Caco-2 (cell line): ENCODE measurements at places on chromosomes 2 and 18. TPM values are rescaled to one million over a fixed set of nuclear protein-coding genes. Genes with fewer than 3 reads are reported as not detected.

The EML6 gene
- total RNA-seq = 5.2 and 9.7 TPM in 2 replicates

The RAD51AP2 gene
- total RNA-seq = not detected in 2 replicates

The GALNT3 gene
- 17.2 and 19.0 TPM in 2 replicates for total RNA-seq

The GALNT13 gene
- total RNA-seq = not detected in 2 replicates

The SMCHD1 gene
- 56.6 and 57.4 TPM in 2 replicates for total RNA-seq

The C2orf78 gene
- not detected in 2 replicates for total RNA-seq

DNA sequence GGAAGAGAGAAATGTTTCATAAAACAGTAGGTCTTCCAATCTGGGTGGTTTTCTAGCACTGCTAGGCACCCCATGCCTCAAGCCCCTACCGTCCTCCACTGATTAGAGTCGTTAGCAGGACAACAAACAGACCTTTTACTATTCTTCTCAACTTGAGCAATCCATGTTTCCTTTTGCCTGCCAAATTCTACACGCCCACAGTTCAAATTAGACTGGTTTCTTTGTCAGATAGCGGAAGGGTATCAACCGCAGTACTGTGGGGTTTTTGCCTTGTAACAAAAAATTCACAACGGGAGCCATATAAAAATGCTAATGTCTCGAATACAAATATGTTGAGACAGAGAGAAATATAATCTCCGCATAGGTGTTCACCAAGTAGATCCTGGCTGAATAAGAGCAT is 59.9 kb downstream of the VIT start:
- DNase-seq = no peak

GRCh38 chr2:225660262-225661131 is 261.0 kb downstream of the NYAP2 start:
- DNase-seq = peak; percentile 56

- DNase-seq = no peak
These were observed 90.5 kb downstream of the NDUFA10 start for GRCh38 chr2:239934571-239935171.

DNA sequence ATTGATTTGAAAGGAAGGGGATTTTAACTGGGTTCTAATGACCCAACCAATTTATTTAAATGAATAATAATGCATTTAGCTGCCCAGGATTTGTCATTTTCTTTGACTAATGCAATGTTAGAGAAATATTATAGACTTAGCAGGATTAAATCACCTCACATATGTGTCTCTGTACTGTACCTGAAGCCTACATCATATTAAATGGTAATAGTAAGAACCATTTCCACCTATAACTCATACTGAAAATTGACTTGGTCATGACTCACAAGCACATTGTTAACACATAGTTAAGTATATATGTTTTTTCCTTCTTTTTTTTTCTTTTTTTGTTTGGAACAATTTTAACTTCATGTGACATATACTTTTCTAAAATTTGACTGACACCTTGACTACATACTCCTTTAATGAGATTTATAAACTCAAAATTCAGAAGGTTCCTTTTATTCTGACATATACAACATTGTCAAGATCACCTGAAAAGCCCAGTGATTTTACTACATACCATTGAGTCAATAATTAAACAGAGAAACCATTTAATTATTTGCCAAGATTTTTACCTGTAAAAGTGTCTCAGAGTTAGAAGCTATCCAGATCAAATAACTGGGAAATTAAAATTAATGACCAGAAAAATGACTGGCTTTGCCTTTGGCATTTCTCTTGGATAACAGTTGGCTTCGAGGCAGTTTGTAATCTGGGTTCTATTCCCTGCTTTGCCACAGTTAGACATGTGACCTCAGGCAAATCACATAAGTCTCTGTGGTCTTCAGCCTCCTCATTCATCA is 58.8 kb upstream of the CDC42EP3 start:
- no peak for DNase-seq

GRCh38 chr2:231709636-231709980 is 1.3 kb downstream of the PTMA start:
- DNase-seq = no peak

DNA sequence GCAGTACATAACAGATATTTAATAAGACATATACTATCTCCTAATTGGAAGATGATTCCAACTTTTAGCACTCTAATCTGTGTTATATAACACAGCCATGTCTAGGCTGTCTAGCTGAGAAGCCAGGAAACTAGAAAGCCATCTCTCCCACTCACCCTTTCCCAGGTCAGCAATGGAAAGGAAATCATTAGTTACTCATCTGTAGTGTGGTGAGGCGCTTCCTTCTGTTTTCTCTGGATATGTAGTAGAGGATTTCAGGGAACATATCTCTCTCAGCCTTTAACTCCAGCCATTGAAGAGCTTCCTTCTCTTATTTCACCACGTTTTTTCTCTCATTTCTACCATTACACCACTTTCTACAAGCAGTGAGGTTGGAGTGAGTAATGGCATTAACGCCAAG is 19.4 kb downstream of the RBBP8 start:
- no peak for DNase-seq

- DNase-seq = no peak
These were observed at the start of gene ERFE for GRCh38 chr2:238158509-238159070. ERFE (plus strand) TSS chr2:238158970; CDS start chr2:238159008, 38 bp downstream.

DNA sequence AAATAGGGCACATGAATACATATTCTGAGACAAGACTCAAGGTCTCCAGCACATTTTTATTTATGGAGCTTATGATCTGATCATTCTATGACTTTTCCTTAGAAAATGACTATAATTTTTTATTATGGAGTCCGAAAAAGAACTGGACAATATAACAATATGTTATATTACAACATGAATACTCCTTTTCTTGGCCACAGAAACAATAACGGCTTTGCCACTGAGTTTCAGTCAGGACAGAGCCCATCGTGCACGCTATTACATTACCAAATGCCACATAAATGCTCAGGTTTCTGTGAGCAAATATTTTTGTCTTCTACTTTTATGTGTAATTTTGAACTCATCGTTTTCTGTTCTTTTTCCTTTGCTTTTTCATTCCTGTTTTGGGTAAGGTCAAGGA is 509.2 kb upstream of the ZEB2 start:
- DNase-seq = no peak

- no peak for DNase-seq
These were observed 162.7 kb downstream of the PPP1R1C start for GRCh38 chr2:182148344-182148743.

DNA sequence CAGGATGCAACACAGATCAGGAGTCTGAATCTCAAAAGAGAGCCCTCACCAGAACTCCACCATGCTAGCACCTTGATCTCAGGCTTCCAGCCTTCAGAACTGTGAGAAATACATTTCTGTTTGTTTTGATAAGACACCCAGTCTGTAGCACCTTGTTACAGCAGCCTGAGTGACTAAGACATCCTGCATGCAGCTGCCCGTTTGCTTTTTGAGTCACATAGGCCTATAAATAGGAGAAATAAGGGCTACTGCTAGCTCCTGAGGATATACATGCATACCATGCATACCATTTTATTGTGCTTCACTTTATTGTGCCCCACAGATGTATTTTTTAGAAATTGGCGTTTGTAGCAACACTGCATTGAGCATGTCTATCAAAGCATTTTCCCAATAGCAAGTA is 337.8 kb downstream of the CDH2 start:
- peak; percentile 12 for DNase-seq

- no peak for DNase-seq
These were observed 222.0 kb upstream of the FN1 start for GRCh38 chr2:215657844-215658243.

DNA sequence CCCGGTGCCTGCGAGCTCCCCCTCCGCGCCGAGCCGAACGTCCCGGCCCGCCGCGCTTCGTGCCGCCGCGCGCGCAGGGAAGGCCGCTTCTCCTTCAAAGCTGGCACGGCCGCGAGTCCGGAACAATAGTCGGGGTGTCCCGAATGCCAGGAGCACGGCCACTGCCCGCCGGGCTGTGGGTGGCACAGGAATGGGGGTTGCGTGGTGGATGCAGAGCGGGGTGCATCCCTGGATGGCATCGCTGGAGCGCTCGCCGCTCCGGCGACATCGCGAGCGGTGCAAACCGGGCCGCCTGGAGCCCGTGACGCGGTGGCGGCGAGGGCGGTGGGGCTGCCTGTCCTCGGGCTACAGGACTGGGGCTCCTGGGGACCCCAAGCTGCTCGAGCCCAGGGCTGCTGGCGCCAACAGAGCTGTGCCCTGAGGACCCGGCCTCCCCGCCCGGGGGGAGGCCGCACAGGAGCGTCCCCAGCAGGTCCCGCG is 1.1 kb upstream of the SATB2 start:
- DNase-seq = no peak

GRCh38 chr2:209977386-209978239 is 24.8 kb upstream of the RPE start:
- peak; percentile 36 for DNase-seq

DNA sequence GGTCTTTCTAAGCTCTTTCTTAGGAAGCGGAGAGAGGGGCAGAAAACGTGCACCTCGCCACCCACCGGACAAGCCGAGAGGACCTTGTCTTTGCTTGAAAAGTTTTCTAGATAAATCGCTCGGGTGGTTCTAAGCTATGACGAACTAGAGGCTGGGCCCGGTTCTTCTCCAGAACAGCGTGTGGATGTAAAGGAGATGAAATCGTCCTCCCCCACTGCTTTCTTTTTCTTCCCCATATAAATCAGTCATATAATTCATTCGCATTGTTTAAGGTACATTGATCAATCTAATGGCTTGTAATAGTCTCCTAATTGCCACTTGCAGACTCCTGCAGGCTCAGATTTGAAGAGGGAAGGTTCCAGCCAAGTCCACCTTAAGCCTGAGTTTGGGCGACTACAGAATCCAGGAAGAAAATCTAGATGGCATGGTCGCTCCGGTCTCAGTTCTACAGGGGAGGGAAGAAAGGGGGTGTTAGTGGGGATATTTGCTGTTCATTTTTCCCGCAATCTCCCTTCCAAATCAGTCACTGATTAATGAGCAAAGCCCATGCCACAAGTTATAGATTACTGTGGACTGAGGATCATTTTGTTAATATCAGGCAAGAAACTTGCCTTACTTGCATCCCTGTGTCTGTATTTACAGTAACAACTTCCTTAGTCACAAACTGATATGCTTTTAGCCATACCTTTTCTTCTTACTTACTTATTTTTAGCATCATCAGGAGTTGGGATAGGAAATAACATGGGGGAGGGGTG is 5.6 kb upstream of the SP9 start:
- DNase-seq = no peak

- no peak for DNase-seq
These were observed 209.8 kb downstream of the BCL2 start for GRCh38 chr18:63109802-63110201.

DNA sequence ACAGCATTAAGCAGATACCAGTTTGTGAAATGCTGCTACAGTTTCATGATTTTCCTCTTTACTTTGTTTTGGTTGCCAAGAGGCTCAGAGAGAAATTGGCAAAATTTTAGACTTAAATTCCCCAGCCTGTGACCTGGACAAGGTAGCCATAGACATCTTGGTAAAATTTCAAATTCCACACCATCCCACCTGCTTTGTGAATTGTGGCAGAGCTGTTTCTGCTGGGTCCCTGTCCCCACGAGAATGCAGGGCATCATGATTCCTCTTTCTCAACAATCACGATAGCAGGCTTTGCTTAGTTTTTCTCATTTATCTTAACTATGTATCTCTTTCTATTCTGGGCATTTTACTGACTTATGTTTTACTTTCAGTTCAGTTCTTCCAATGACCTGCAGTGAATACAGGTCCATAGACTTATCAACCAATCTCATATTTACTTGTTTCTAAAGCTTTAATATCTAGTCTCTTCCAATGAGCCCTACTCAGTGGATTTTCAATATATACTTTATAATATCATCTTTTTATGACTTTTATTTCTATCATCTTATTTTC is 351.6 kb downstream of the SOCS6 start:
- DNase-seq = no peak

GRCh38 chr2:42314892-42315468 is 46.0 kb downstream of the COX7A2L start:
- DNase-seq = no peak

DNA sequence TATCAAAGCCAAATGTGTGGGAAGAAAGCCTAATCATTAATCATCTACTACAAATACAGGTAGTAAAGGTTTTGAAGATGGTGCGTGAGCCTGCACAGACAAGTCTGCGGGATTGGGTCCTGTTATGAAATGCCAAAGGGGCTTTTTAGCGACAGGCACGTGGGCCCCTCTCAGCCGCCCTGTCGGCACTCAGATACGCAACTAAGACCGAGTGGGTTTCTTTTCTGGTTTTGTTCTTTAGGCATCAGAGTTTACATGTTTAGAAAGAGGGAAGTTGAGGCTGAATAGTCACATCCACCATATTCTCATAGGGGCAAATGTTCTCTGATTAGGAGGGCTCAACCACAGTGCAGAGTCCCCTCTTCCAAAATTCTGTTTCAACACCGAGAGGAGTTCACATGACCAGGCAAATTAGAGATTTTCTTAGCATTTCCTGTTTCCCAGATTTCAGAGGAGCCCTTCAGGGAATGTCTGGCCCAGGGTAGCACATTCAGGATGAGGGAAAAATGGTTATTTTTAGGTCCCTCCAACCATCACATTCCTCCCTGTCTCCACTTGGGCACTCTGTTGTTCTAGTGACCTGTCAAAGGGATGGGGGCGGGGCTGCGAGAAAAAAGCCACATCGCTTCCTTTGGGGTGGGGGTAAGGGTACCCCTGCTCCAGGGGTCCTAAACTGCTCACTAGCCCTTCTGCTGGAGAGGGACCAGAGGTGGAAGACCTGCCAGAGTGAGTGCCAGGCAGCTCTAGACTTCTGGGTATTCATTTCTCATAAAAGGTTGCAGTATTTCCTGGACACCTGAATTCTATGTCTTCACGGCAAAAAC is 159.2 kb downstream of the BCL2 start:
- DNase-seq = no peak

DNA sequence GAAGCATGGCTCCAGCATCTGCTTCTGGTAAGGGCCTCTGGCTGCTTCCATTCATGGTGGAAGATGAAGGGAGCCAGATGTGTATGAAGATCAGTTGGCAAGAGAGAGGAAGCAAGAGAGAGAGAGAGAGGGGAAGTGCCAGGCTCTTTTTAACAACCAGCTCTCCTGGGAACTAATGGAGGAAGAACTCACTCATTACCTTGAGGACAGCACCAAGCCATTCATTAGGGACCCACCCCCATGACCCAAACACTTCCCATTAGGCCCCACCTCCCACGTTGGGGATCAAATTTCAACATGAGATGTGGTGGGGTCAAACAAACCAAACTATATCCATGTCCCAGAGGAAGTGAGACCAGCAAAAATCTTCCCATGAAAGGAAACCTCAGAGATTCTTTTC is 124.8 kb upstream of the SIX2 start:
- DNase-seq = no peak

GRCh38 chr2:203360833-203361430 is 32.7 kb downstream of the ABI2 start:
- no peak for DNase-seq

GRCh38 chr2:229910147-229910831 is 11.5 kb downstream of the TRIP12 start:
- no peak for DNase-seq

GRCh38 chr18:75364512-75365253 is 62.8 kb downstream of the SMIM21 start:
- DNase-seq = no peak

DNA sequence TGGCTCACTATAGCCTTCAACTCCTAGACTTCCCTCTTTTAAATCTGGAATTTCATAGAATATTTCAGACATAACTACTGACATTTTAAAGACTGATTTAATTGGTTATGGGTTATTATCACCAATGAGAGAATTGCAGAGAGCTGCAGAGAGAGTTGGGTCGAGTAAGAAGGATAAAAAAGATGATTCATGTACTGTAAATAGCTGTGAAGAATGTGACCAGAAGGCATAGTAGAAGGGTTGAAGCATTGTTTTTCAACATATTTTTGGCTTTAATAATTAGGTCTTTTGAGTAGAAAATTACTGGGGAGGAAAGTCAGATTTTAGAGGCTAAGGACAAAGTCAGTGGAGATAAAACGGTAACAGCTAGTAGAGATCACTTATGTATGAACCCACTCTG is 503.2 kb upstream of the SLC8A1 start:
- no peak for DNase-seq

GRCh38 chr2:58594175-58594574 is 353.1 kb upstream of the FANCL start:
- peak; percentile 8 for DNase-seq
